ENCODE measurements at places on chromosomes 6 and 20.

GRCh38 chr6:20167601-20168000 is 44.7 kb downstream of the MBOAT1 start:
- DNase-seq: no peak

DNA sequence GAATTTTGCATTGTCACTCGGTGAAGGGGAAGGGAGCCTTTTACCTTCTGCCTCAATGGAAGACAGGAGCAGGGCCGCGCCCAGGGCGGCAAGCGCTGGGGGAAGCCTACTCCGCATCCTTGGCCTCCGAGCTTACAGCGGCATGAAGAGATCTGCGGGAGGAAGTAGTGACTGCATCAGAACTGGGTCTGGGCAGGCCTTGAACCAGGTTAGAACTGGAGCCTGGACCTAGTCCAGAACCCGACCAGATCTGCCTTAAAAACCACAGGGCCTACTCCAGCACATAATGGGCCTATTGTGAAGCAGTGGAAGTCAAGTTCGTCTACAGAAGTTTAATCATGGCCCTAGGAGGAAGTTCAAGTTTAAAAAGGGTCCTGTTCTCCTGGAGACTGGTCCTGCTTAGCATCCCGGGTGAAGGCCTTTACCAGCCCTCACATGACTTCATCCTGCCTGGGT is 3.1 kb downstream of the COL12A1 start:
- DNase-seq: no peak

GRCh38 chr6:157364705-157365104 is 16.3 kb upstream of the ZDHHC14 start:
- no peak for DNase-seq

GRCh38 chr20:58433759-58434158 is 44.7 kb downstream of the VAPB start:
- DNase-seq: peak; percentile 30

DNA sequence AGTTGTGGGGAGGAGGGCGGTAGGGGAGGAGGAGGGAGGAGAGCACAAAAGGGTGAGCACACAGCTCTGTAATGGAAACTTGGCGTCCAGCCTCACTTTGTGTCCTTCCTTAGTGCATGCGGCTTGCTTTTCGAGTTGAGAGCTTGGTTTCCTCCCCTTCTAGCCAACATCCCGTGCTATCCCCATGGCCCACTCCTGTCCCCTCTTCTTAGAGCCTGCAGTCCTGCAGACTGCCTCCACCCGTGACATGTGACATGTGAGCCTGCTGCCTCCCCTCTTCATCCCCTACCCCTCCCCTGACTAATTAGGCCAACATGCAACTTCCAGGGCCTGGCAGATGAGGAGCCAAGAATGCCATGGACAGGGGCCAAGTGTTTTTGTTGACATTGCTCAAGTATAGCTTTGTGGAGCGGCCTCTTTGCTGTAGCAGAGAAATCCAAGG is 63.2 kb downstream of the SLC24A3 start:
- DNase-seq: no peak

- DNase-seq: peak; percentile 86
Observed at GRCh38 chr6:140441256-140441655, 1066.8 kb upstream of the CITED2 start.

DNA sequence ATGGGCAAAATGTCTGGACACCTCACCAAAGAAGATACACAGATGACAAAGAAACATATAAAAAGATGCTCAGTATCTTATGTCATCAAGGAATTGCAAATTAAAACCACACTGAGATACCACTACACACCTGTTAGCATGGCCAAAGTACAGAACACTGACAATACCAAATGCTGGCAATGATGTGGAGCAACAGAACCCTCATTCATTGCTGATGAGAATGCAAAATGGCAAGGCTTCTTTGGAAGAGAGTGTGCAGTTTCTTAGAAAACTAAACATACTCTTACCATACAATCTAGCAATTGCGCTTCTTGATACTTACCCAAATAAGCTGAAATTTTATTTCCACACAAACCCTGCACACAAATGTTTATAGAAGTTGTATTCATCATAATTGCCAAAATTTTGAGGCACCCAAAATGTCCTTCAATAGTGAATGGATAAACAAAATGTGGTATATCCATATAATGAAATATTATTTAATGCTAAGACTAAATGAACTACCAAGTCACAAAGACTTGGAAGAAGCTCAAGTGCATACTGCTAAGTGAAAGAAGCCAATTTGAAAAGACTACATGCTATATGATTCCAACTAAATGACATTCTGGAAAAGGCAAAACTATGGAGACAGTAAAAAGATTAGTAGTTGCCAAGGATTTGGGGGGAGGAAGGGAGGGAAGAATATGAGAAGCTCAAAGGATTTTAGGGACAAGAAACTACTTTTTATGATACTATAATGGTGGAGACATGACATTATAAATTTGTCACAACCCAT is 50.7 kb downstream of the TNFAIP3 start:
- DNase-seq: no peak

GRCh38 chr6:47420394-47421371 is 56.9 kb upstream of the CD2AP start:
- no peak for DNase-seq

GRCh38 chr20:13665709-13666395 is 27.1 kb upstream of the TASP1 start:
- DNase-seq: no peak

DNA sequence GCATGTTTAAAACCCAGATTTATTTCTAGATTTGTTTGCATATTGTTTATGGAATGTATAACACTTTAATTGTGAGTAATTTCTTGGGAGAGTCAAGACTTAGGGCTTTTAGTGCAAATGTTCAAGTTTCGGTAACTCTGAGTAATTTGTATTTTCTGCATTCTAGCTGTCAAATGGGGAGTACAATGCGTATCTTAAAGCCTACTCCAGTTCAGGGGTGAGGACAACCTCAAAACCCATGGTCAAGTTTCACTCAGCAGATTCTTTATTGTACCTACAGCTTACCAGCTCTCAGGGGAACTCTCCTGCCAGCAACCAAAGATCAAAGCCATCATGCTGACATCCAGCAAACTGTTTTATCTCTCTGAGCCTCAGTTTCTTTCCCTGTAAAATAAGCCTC is 458.6 kb upstream of the JARID2 start:
- DNase-seq: no peak

GRCh38 chr6:108877046-108877751 is 29.0 kb downstream of the ARMC2 start:
- peak; percentile 39 for DNase-seq

GRCh38 chr6:148329596-148330381 is 12.8 kb upstream of the SASH1 start:
- DNase-seq: peak; percentile 95

All from fibroblast of skin of left biceps (primary cell).